ENCODE measurements at places on chromosomes 3 and 15.

- no peak for DNase-seq
Observed at GRCh38 chr3:178785961-178786360, 249.7 kb downstream of the KCNMB2 start.

GRCh38 chr15:81929557-81929956, 116.3 kb downstream of the MEX3B start:
- DNase-seq, result no peak

DNA sequence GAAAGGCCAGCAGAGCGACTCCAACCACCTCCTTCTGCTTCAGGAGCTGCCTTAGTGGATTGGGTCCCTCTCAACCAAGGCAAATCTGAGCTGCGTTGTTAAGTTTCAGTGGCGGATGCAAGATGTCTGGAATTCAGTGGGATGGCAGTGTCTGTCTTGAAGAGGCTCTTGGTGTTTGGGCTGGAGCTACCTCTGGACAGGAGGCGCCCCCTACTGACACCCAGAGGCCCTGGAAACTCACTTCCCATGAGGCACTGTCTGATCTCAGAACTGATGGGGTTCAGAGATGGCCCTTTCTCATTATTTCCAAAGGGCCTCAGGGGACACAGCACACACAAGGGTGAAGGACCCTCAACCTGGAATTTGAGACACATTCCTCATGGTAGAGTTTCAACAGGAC, 6.0 kb upstream of the SLC28A1 start:
- DNase-seq, result no peak

DNA sequence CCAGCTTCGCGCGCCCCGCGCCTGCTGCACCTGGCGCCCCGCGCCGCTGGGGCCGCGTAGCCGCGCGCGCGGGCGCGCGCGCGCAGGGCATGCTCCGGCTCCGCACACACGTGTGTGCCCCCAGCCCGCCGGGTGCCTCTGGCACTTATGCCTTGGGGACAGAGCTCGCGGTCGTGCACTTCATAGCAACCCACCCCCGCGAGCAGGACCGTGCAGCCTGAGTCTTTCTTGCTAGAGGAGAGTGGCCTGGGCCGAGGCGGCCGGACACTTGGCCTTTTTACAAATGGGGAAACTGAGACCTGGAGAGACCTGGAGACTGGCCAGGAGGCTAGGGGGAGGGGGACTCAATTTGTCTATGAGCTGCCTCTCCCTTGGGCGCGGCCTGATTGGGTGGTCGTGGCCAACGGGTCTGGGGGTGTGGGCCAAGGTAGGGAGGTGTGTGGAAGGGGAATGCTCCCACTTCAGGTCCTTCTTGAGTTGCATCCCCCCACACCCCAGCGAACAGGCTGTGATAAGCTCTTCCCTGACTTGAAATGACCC, 562 bp downstream of the NBEAL2 start:
- DNase-seq, result no peak

DNA sequence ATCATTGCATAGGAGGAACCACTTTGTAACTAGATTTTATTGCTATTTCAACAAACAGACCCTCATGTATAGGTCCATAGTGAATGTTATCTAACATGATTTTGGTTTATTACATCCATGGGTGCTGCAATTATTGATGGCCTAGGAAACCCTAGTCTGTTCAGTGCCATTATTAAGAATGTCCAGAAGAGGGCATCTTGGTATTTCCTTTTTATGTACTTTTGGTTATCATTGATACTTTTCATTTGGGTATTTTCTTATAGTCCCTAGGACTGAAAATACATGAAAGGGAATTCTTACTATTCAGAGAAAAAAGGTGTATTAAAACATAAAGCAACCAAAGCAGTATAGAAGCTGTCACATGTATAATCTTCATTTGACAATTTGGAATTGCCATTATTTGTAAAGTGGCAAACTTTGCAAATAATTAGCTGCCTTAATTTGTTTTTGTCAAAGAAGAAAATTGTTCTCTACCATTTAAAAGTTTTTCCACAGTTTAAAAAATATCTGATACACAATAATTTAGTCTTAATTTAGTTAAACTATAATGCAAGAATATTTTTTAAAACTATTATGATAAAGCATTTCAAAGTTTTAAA, 48.7 kb downstream of the CNOT10 start:
- DNase-seq, result no peak

GRCh38 chr3:23590424-23591273, 215.1 kb upstream of the UBE2E1 start:
- no peak for DNase-seq

DNA sequence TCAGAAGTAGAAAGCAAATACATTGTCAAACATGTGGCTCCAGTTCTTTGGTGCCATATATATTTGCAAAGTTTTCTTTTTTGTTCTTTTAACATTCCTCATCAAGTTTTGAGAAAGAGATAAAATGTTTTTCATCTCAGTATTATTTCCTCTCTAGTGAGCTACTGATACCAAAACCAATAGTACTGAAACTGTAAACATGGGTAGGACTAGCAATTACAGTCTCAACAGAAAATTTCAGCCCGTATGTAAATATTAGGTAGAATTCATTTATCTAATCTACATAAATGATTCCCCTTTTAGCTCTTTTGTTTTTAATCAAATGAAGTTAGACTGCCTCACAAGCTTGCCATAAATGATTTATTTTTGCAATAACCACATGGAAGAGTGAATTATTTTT, 21.4 kb downstream of the SECISBP2L start:
- no peak for DNase-seq

GRCh38 chr3:143648218-143648617, 200.1 kb downstream of the SLC9A9 start:
- DNase-seq, result no peak

DNA sequence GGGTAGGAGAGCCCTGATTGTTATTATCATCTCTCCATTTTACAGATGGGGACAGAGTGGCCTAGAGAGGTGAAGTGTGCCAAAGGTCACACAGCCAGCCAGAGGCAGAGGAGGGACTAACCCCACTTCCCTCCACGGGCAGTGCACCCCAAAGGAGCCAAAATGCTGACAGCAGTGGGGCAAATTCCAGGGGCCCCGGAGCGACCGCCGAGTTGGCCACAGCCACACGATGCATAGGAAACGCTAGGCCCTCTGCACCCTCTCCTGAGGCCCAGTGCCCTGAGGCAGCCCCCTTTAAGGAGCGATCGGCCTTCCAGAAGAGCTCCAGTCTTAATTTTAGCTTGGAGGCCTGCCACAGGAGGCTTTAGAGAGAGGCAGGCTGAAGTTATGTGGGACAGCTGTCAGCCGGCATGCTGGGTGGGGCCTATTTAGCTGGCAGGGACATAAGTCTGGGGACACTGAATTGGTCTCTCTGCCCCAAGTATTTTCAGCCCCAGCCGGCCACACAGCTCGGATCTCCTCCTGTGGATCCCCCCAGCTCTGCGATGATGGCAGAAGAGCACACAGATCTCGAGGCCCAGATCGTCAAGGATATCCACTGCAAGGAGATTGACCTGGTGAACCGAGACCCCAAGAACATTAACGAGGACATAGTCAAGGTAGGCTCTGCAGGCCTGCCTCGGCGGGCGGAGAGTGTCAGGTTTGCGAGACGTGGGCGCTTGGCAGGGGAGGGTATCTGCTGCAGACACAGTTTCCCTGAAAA, at the start of gene CAV3:
Gene CAV3, plus strand, starts transcription at position 471 of the 763 bp plus-strand sequence. Its CDS starts 75 bp downstream, at position 546.
- no peak for DNase-seq

DNA sequence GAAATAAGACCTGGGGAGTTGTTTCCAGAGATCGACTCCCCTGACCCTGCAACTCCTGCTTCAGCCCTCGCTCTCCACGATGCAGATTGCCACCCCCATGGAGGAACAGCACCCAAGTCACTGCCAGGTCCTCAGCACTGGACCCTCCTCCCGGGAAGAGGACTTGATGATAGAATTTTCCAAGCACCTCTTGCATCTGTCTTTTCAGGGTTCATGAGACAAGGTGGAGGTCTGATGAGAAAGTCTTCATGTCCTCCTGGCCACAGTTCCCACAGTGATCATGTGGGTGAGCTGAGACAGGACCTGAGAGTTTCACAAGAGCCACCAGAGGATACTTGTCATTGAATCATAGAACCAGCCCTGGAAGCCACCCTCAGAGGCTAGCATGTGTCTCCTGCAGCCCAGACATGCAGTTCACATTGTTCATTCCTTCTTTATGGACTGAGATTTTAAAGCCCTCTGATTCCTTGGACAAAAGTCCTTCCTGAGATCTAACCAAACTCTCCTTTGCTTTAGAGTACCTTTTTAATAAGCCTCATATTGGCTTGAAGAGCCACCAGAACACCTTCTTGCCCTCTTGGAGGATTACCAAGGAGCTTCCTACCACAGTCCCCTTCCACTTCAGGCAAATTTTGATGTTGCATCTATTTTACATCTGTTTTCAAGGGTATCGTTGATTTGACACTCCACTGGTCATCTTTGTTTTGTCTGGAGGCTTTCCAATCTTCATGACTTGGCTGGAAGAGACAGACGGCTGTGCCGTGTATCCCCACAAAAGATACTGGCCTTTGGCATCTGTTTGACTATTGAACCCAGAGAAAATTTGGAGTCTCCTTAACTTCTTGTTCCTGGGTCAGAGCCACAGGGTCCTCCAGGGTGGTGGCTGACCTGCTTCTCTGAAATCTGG, 224.8 kb upstream of the BHLHE40 start:
- no peak for DNase-seq
